ENCODE measurements at places on chromosomes 2 and 18. TPM values are rescaled to one million over a fixed set of nuclear protein-coding genes. Genes with fewer than 3 reads are reported as not detected.

POU3F3 gene
- total RNA-seq = not detected

ACTR1B gene
- 52.2 TPM for total RNA-seq

SERPINB11 gene
- total RNA-seq = not detected

DNA sequence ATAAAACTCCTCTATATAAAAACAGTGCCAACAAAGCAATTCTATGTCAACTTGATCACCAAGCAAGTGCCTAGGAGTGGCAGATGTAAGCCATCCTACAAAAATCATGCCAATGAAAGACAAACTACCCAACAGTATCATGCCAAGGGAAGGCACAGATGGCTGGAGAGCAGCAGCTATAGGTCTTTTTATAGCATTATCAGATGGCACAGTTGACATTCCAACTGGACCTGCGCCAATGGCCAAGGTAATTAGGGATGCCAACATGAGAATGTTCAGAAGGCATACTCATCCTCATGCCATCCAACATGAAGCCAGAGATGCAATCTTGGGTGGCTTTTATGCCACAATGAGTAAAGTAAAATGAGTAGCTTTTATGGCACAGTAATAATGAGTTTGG is 237.3 kb downstream of the OTX1 start:
- no peak for DNase-seq
- H3K4me1 ChIP-seq = no peaks in the 10 kb centered on the region
- no peak overlapping the region for H3K4me3 ChIP-seq

TUBA4B gene
- not detected for total RNA-seq

GPR39 gene
- 5.3 TPM for total RNA-seq

DNA sequence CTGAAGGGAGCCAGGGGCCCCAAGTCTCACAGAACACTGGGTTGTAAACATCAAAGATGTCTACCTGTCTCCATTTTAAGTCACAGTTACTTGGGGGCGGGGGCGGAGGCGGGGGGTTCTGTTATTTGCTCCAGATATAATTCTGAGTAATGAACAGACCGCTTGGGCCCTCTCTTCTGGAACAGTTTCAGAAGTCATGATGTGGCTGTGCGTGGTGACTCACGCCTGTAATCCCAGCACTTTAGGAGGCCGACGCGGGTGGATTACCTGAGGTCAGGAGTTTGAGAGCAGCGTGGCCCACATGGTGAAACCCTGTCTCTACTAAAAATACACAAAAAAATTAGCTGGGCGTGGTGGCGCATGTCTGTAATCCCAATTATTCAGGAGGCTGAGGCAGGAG is 157.9 kb upstream of the APCDD1 start:
- H3K4me3 ChIP-seq = no peak overlapping the region
- H3K36me3 ChIP-seq = no peaks in the 10 kb centered on the region
- H3K27me3 ChIP-seq = no peaks in the 10 kb centered on the region
- H3K4me1 ChIP-seq = no peaks in the 10 kb centered on the region
- DNase-seq = no peak
- no peak overlapping the region for H3K27ac ChIP-seq

RASGRP3 gene
- total RNA-seq = 1.9 TPM

GRCh38 chr2:228866781-228867180 is 404.3 kb downstream of the PID1 start:
- no peaks in the 10 kb centered on the region for H3K4me1 ChIP-seq
- no peak for DNase-seq
- H3K27ac ChIP-seq = no peak overlapping the region
- H3K4me3 ChIP-seq = no peak overlapping the region
- no peaks in the 10 kb centered on the region for H3K27me3 ChIP-seq
- no peaks in the 10 kb centered on the region for H3K36me3 ChIP-seq

GRCh38 chr2:17057109-17058017 is 391.7 kb upstream of the CYRIA start:
- H3K36me3 ChIP-seq = no peaks in the 10 kb centered on the region
- H3K4me3 ChIP-seq = no peak overlapping the region
- H3K4me1 ChIP-seq = no peaks in the 10 kb centered on the region

TUBA3E gene
- total RNA-seq = not detected

DNA sequence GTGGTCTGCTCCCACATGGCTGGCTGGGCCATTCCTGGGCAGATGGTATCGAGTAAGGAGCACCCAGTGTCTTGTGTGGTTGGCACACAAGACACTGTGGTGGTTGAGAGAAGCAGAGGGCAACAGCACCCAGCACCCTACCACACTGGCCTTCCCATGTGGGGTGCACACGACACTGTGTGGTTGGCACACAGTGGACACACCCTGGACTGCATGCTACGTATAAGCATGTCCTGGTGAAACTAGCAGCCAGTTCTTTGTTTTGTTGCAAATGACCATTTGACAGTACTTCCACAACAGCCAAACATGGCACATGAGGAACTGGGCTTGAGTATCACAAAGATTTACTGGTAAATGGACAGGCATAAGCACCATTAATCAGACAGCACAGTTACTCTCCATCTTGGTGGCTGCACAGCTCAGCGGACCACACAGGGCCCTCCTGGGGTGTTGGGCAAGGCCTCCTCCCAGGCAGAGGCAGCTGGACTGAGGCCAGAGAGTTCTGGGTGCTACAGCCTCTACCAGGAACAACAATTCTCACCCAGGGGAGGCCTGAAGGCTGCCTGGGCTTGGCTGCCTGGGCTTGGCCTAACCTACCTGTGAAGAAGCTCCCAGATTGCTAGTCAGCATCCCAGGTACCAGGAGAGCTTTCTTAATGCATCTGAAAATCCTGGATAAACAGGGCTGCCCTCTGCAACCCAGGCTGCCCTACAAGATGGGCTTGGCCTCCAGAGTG is 59.3 kb upstream of the ALPP start:
- no peaks in the 10 kb centered on the region for H3K36me3 ChIP-seq
- H3K4me3 ChIP-seq = no peak overlapping the region
- no peaks in the 10 kb centered on the region for H3K27me3 ChIP-seq
- no peaks in the 10 kb centered on the region for H3K4me1 ChIP-seq
- DNase-seq = no peak

DNA sequence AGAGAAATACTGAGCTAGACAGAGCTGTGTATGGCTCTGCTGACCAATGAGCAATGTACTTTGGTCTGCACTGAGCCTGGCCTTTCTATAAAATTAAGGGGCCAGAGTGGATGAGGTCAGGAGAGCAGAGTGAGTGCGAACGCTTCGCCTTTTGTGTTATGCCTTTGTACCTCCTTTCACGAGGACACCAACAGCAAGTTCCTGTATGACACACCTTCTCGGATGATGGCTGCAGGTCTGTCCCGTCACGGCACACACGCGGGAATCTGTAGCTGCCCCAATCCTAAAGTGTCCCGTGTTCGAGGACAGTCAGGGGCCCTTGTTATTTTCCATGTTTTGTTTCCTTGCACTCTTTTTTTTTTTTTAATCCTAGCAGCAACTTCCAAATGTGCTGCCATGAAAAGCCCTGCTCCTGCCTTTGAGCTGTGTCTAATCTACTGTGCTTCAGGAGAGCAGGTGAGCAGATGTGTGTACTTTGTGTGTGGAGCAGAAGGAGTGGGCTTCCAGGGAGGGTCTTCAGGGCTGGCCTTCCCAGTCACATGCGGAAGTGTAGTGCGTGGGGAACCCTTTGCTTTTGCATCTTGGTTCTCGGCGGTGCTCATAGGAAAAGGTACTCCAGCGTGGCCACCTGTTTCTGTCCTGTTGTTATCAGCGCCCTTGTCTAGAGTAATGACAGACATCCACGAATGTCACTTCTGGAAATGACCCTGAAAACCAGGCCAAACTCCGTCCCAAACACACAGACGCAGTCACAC is 213.2 kb downstream of the NDUFA10 start:
- no peak for DNase-seq
- no peaks in the 10 kb centered on the region for H3K36me3 ChIP-seq
- no peak overlapping the region for H3K27ac ChIP-seq
- H3K4me1 ChIP-seq = no peaks in the 10 kb centered on the region
- no peaks in the 10 kb centered on the region for H3K27me3 ChIP-seq
- no peak overlapping the region for H3K4me3 ChIP-seq

All from pancreas (tissue), 10 donors.